SK-N-MC (cell line): ENCODE measurements at places on chromosomes 5 and 9.

- DNase-seq: no peak
Measured at GRCh38 chr9:18499980-18500379, 26.0 kb downstream of the ADAMTSL1 start.

- DNase-seq: no peak
Measured at GRCh38 chr9:110058304-110058953, 149.5 kb downstream of the C9orf152 start.

DNA sequence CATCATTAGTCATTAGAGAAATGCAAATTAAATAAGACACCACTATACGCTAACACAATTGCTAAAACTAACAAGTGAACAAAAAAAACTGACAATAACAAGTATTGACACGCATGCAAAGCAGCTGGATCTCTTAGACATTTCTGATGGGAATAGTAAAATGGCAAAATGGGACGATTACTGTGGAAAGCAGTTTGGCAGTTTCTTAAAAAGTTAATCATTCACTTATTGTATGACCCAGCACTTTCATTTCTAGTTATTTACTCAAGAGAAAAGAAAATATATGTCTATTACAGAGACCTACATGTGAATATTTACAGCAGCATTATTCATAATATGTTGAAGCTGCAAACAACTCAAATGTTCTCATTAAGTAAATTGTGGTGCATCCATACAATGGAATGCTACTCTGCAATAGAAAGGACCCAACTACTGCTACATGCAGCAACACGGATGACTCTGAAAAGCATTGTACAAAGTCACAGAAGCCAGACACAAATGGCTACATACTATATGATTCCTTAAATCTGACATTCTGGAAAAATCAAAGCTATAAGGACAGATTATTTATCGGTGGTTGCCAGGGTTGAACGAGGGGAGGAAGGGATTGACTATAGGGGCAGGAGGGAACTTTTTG is 96.8 kb upstream of the ITGA2 start:
- no peak for DNase-seq

GRCh38 chr5:52947208-52947607 is 41.9 kb upstream of the ITGA2 start:
- DNase-seq: no peak

GRCh38 chr9:135902655-135903357 is 4.5 kb downstream of the CAMSAP1 start:
- no peak for DNase-seq

DNA sequence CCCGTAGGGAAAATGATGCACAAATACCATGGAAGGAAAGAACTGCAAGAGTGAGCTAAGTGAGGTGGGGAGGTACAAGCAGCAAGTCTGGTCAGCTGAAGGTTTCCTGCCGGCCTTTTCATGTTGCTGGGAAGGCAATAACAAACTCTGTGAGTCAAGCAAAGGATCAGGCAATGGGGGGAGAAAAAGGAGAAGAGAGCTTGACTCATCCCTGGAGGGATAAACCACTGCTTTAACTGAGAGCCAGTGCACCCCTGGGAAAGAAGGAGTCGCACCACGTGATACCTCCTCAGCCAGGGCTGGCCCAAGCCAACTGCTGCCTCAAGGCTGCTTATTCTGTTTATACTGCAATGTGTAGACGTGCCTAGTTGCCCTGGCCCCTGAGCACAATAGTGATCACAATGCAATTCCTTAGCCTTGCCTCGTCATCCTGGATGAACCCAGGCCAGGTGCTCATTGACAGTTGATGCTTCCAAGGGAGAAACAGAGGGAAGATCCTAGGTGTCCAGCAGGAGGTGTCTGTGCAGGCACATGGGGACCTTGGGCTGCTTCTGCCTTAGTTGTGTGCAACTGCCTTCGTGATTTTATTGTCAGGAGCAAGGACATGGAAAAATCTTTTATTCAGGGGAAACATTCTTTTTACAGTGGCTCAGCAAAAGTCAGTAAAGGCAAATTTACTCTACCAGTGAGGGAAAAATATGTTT is 203.0 kb upstream of the TUT7 start:
- DNase-seq: no peak

GRCh38 chr5:106127341-106127781 is 1543.4 kb downstream of the EFNA5 start:
- DNase-seq: no peak

- no peak for DNase-seq
Measured at GRCh38 chr9:95923794-95924193, 48.3 kb downstream of the ERCC6L2 start.

GRCh38 chr5:100787648-100788047 is 115.4 kb downstream of the ST8SIA4 start:
- no peak for DNase-seq

GRCh38 chr9:37639841-37640240 is 10.9 kb upstream of the FRMPD1 start:
- no peak for DNase-seq

DNA sequence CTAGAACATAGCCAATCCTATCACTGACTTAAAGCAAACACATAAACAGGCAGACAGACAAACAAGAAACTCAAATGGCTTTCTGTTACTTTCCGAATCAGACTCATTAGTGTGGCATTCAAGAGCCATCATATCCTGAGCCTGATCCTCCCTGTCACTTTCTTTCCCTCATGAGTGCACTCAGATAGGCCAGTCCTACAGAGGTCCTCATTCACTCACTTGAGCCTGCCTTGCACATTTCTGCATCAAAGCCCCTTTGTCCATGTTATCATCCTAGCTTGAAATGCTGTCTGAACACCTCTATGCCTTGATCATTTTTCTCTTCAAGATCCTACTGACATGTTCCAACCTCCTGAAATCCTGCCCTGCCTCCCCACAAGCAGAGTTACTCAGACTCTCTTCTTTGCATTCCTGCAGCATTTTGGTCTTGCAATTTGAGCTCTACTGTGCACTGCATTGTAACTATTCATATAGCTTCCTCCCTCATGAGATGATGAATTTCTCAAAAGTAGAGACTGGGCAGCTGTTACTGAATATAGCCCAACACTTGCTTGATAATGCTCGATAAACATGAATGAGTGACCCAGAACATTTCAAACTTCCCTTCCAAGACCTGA is 126.9 kb downstream of the PALM2AKAP2 start:
- no peak for DNase-seq

- DNase-seq: no peak
Measured at GRCh38 chr9:37555786-37556185, 20.4 kb downstream of the FBXO10 start.

GRCh38 chr9:89449261-89449671 is 48.6 kb downstream of the SEMA4D start:
- DNase-seq: no peak

GRCh38 chr9:92794426-92794825 is 29.8 kb upstream of the BICD2 start:
- DNase-seq: no peak

GRCh38 chr9:136043441-136043991 is 51.6 kb downstream of the NACC2 start:
- DNase-seq: no peak

GRCh38 chr9:6876195-6876894 is 118.6 kb downstream of the KDM4C start:
- no peak for DNase-seq

DNA sequence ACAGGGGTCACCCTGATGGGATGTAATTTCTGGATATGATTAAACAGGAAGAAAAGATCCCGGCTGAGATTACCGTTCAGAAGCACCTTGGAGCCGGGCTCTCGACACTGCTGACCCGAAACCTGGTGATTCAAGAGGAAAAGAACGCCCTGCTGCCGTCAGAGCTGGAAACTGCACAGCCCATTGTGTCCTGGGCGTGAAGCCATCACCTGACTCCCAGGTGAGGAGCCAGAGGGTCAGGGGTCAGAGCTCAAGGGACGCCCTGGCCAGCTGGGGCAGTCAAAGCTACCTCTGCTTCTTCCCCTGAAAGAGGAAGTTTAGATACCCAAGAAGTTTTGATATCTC is 17.8 kb upstream of the SLC12A7 start:
- no peak for DNase-seq

- DNase-seq: no peak
Measured at GRCh38 chr5:59483971-59484472, 409.5 kb downstream of the PDE4D start.

GRCh38 chr5:72202331-72202825 is 95.1 kb downstream of the MAP1B start:
- no peak for DNase-seq

DNA sequence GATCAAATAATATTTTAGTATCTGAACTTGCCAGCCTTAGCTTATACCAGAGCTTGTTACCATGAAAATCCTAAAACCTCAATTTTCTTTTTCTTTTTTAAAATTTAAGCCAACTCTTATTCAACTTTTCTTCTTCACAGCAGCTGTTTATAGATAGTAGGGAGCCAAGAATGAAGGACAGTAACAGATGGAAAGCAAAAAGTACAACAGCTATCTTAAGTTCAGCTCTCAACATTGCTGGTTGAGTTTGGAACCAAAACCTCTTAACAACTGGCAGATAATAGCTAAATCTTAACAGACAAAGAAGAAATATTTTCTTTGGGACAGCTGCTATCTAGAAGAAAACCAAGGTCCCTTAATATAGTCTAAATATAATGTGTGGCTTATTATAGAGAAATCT is 74.7 kb downstream of the PJA2 start:
- no peak for DNase-seq

DNA sequence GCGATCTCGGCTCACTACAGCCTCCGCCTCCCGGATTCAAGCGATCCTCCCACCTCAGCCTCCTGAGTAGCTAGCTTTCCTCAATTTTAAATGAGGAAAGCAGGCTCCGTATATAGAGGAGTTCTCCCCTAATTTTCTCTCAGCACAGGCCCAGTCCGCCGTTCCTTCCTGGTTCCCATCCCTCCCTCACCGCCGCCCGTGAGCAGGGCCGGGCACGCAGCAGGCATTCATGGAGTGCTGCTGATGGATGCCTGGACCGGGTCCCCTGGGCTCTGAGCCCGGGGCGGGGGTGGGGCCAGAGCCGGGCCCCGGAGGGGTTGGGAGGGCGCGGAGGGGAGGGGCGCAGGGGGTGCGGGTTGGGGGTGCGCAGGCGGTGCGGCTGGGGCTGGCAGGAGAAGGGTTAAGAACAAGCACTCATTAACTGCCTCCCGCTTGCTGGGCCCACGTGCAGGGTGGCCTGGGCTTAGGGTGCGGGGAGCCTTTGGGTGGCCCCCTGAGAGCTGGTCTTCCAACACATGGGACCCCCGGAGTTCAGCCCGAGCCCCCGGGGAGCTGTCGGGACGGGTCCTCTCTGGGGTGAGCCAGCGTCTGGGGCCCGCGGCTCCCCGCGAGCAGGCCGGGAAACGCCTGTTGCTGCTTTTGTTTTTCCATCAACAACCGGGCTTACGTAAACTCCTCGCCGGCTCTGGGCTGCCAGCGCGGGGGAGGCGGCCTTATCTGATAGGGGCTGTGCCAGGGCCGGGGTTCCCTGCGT is 33.7 kb downstream of the LHX2 start:
- DNase-seq: no peak

DNA sequence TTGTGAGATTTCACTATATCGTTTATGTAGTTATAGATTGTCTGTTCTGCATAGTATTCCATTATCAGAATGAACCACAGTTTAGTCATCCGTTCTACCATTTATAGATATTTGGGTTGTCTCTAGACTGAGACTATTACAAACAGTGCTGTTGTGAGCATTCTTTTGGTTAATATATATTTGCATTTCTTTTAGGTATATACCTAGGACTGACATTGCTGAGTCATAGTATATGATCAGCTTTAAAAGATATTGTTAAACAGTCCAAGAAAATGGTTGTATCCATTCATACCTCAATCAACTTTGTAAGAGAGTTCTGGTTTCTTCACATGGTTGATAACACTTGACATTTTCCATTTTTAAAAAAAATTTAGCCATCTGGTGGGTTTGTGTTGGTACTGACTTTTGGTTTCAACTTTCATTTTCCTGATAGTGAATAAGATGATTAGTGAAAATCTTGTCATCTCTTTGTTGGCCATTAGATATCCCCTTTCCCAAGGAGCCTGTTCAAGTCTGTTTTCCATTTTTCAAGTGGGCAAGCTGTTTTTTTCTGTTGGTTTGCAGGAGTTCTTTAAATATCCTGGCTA is 22.9 kb upstream of the ADAM19 start:
- no peak for DNase-seq

- no peak for DNase-seq
Measured at GRCh38 chr9:79221084-79221483, 350.7 kb upstream of the TLE4 start.

DNA sequence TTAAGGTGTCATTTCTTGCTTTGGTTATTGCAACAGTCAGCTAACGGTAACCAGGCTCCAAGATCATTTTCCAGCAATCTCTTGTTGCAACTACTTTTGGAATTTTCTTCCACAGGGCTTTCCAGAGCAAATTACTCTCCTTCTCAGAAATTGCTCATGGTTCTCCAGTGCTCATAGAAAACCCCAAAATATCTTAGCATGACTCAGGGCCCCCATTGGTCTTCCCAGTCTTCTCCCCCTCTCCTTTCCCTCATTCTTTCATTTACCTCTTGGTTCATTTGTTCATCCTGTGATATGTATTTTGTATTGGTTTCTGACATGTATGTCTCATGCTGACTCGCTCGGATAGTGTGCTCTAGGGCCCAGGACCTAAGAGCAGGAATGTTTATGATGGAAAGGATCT is 35.6 kb downstream of the WWC1 start:
- DNase-seq: no peak

- peak; percentile 72 for DNase-seq
Measured at GRCh38 chr5:131413605-131414559, 150.0 kb downstream of the CDC42SE2 start.

DNA sequence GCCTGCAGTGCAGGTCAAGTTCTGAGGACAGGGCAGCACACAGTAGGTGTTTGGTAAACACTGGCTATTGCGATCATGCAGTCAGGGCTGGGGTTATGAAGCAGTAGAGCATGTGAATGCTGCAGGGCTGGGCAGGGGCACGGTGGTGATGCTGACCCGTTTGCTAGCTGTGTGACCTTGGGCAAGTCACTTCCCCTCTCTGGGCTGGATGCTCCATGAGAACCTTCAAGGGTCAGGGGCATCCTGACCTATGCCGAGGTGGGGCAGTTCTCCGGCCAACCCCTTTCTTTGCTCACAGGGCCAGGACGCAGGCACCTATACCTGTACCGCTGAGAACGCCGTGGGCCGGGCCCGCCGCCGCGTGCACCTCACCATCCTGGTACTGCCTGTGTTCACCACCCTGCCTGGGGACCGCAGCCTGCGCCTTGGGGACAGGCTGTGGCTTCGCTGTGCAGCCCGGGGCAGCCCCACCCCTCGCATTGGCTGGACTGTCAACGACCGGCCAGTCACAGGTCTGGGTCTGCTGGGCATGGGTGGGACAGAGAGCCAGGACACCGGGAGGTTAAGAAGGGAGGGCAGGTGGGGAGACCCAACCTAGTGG is 39.0 kb upstream of the ASS1 start:
- no peak for DNase-seq

DNA sequence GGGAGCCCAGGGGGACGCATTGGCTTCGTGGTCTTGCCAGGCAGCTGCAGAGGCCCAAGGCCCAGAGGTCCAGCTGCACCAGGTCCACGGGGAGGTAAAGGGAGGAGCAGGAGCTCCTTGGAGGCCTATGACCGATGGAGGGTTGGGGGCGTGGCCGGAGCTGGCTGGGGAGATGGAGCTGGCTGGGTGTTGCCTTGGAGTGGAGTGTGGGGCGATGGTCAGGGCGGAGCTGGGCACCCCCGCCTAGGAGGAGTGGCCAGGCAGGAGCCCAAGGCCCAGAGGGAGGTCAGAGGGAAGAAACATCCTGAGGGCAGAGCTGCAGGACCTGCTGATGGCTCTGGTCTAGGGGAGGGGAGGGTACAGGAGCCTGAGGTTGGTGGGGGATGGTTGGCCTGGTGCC is 44.6 kb downstream of the KCNT1 start:
- DNase-seq: no peak
